ENCODE measurements at places on chromosomes 4 and X.

DNA sequence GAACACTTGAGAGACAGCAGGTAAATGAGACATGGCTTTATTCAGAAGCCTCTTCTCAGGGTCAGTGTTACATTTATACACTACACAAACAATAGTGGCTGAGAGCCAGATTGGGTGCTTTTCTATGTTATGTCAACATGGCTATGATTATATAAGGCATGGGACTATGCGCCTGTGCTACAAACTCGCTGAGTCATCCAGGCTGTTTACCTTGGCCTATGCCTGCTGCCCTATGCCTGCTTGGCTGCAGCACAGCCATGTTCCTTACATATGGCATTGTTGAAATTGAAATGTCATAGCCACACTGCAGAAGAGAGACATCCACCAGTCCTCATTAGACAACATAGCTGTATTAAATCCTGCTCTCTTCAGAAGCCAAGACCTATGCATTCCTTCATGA lies 236.3 kb upstream of the NWD2 start:
- DNase-seq, result no peak

DNA sequence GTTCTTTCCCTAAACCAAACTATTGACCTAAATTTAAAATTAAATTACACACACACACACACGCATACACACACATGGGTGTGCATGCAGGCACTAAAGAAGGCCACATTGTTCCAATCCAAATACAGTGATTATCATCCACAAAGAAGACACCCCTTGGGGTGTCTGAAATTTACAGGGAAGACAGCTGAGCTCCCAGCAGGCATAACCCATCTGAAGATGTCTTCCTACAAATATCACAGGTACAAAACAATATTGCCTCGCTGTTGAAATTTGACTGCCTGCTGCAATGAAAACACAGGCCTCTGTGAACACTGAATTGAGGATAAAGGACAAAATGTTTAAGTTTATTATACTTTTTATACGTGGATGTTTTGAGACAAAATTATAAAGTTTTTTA lies 50.2 kb upstream of the SLC7A11 start:
- DNase-seq, result no peak

DNA sequence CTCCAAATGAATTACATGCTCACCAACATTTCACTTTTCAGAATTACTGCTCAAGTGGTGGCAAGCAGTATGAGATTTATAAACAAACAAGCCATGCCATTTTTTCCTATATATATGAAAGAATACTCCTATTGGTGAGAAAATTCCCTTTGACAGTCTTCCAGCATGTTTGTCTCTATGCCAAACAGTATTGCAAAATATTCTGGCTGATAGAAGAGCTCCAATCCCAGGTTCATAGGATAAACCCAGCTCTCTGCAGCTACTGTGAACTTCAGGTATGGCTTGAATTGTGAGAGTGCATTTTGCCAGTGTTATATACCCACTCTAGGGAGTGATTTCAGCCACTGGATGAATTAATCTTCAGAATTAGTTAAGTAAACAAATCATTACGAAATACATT lies 108.8 kb downstream of the MAGEC2 start:
- no peak for DNase-seq

DNA sequence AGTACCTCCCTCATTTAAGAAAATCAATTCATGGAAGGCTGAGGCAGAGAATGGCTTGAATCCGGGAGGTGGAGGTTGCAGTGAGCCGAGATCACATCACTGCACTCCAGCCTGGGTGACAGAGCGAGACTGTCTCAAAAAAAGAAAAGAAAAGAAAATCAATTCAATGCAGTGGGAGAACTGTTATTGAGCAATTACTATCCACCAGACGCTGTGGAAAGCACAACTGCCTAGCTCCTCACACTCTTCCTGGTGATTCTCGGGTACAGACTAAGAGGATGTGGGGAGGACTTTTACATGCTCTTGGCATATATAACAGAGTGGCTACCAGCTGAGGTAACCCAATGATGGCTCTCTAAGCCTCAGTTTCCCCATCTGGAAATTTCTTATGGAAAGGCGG lies 2.7 kb upstream of the TMSB4X start:
- no peak for DNase-seq

GRCh38 chr4:129808242-129808641 lies 712.3 kb downstream of the C4orf33 start:
- DNase-seq, result no peak

- no peak for DNase-seq
Observed at GRCh38 chrX:119132961-119133360, 5.3 kb upstream of the KIAA1210 start.

DNA sequence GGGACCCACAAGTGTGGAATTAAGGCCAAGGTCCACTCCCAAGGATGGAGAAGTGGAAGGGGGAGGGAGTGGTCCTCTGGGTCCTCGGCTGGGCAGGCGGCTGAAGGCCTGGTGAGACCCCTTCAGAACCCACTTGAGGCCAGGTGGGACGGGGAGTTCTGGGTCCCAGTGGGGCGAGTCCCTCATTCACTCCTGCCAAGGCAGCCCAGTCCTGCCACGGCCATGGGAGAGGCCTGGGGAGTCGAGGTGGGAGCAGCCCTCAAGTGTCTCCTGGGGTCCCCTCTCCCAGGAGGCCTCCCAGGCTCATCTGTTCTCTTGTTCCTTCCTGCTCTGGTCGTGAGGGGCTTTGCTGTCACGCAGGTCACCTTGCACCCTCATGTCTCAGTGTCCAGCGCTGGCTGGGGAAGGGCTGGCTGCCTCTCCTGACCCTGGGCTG lies 6.1 kb upstream of the SH3BP2 start:
- no peak for DNase-seq

DNA sequence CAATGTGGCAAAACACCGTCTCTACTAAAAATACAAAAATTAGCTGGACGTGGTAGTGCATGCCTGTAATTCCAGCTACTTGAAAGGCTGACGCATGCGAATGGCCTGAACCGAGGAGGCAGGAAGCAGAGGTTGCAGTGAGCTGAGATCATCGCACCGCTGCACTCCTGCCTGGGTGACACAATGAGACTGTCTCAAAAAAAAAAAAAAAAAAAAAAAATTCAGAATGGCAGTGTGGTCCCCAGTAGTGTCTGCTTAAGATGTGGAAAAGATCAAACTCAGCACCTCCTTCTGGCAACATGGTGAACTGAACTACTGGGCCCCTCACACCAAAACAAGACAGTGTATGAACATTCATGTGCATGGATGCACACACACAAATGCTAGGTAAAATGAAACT lies 32.2 kb downstream of the SMS start:
- no peak for DNase-seq
